H7 (cell line): ENCODE measurements at places on chromosomes 3 and 15. TPM values are rescaled to one million over a fixed set of nuclear protein-coding genes. Genes with fewer than 3 reads are reported as not detected.

Gene CDAN1
- 14.3 and 15.9 TPM in 2 replicates for total RNA-seq

Gene GOLGA8R
- 0.15 TPM in 1 of 2 replicates, not detected in the other for total RNA-seq

Gene CHDH
- total RNA-seq = 8.8 and 11.7 TPM in 2 replicates

Gene KBTBD13
- total RNA-seq = 0.17 TPM in 1 of 2 replicates, not detected in the other

Gene GYG1
- 24.5 and 34.2 TPM in 2 replicates for total RNA-seq

Gene SCG5
- 6.0 and 21.2 TPM in 2 replicates for total RNA-seq

Gene CCDC13
- total RNA-seq = 0.48 TPM in 1 of 2 replicates, not detected in the other

Gene ADIPOQ
- total RNA-seq = not detected in 2 replicates

Gene RNU5B-1
- not detected in 2 replicates for total RNA-seq

Gene ZNF662
- total RNA-seq = not detected in 2 replicates

Gene RLBP1
- total RNA-seq = 0.15 TPM in 1 of 2 replicates, not detected in the other

Gene CCDC39
- 0.07 TPM in 1 of 2 replicates, not detected in the other for total RNA-seq

Gene CASR
- total RNA-seq = 0.10 and 0.15 TPM in 2 replicates

Gene TMCO5A
- not detected in 2 replicates for total RNA-seq

Gene ALDH1L1
- total RNA-seq = 0.15 and 0.28 TPM in 2 replicates
